Thyroid gland (tissue), 4 donors: ENCODE measurements at places on chromosomes 11 and 22. TPM values are rescaled to one million over a fixed set of nuclear protein-coding genes. Genes with fewer than 3 reads are reported as not detected.

DNA sequence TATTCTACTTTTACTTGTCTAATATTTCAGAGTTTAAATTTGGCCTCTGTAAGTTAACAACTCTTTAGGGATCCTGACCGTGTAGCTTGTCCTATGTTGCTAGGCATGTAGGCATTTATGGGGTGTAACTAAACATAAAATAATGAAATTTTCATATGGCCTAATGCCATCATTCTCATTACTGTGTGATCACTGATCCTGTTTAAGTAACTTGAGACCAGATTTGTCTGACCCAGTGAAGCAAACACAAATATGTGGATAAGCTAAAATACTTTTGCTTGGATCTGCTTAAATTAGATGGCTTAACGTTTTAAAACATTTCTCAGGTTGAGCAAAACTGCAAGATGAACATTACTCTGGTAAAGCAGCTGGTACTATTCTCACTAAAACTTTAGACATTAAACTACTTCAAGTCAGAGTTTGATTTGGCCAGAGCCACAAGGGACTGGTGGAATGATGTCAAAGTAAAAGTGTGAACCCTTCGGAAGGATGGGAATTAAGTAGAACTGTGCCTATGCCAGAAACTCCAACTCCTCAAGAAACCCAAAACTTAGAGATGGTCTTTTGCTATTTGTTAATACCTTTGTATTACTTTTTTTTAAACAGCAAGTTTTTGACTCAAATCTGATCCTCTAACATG, 12.5 kb downstream of the QSER1 start:
- DNase-seq: no peak
- peak overlapping the region; percentile 11 for H3K27ac ChIP-seq
- no peak overlapping the region for H3K4me3 ChIP-seq
- no peaks in the 10 kb centered on the region for H3K36me3 ChIP-seq
- peaks cover 16% of the 10 kb centered on the region for H3K4me1 ChIP-seq

GRCh38 chr11:19646308-19646707, 66.3 kb upstream of the NAV2 start:
- H3K4me1 ChIP-seq: peaks cover 34% of the 10 kb centered on the region
- H3K36me3 ChIP-seq: no peaks in the 10 kb centered on the region
- no peak overlapping the region for H3K27ac ChIP-seq
- DNase-seq: no peak
- no peaks in the 10 kb centered on the region for H3K27me3 ChIP-seq
- H3K4me3 ChIP-seq: no peak overlapping the region

- no peak overlapping the region for H3K4me3 ChIP-seq
- no peak overlapping the region for H3K27ac ChIP-seq
- no peak for DNase-seq
- no peaks in the 10 kb centered on the region for H3K36me3 ChIP-seq
Observed at GRCh38 chr11:71307811-71308645, 55.7 kb upstream of the SHANK2 start.

DNA sequence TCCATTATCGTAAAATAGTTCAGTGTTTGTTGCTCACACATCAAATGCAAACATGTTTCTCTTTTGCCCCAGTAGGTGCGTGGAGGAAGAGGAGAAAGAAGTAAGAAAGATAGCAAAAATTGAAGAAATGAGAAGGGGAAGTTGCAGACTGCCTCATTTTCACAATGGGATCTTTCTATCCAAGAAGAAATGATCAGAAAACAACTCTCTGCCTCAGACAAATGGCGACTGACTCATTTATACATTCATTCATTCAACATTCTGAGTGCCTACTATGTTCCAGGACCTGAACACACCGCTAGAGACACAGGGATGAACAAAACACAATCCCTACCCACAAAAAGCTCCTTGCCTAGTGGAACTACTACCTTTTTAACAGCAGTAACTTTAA, 367 bp downstream of the HPS5 start:
- no peaks in the 10 kb centered on the region for H3K36me3 ChIP-seq
- H3K4me3 ChIP-seq: peak overlapping the region; percentile 91
- peaks cover 32% of the 10 kb centered on the region for H3K4me1 ChIP-seq
- no peak for DNase-seq

DNA sequence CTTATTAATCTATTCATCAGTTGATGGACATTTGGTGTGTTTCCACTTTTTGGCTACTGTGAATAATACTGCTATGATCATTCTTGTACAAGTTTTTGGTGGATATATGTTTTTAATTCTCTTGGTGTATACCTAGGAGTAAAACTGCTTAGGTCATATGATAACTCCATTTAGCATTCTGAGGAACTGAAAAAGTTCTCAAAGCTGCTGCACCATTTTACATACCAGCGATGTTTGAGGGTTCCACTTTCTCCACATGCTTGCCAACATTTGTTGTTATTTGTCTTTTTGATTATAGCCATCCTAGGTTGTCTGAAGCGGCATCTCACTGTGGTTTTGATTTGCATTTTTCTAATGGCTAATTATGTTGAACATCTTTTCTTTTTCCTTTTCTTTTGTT, 4.1 kb upstream of the ACER3 start:
- no peaks in the 10 kb centered on the region for H3K36me3 ChIP-seq
- H3K27ac ChIP-seq: no peak overlapping the region
- DNase-seq: no peak

- no peaks in the 10 kb centered on the region for H3K36me3 ChIP-seq
- no peaks in the 10 kb centered on the region for H3K4me1 ChIP-seq
- no peak for DNase-seq
- no peak overlapping the region for H3K4me3 ChIP-seq
Observed at GRCh38 chr22:25900880-25901279, 158.9 kb downstream of the MYO18B start.

DNA sequence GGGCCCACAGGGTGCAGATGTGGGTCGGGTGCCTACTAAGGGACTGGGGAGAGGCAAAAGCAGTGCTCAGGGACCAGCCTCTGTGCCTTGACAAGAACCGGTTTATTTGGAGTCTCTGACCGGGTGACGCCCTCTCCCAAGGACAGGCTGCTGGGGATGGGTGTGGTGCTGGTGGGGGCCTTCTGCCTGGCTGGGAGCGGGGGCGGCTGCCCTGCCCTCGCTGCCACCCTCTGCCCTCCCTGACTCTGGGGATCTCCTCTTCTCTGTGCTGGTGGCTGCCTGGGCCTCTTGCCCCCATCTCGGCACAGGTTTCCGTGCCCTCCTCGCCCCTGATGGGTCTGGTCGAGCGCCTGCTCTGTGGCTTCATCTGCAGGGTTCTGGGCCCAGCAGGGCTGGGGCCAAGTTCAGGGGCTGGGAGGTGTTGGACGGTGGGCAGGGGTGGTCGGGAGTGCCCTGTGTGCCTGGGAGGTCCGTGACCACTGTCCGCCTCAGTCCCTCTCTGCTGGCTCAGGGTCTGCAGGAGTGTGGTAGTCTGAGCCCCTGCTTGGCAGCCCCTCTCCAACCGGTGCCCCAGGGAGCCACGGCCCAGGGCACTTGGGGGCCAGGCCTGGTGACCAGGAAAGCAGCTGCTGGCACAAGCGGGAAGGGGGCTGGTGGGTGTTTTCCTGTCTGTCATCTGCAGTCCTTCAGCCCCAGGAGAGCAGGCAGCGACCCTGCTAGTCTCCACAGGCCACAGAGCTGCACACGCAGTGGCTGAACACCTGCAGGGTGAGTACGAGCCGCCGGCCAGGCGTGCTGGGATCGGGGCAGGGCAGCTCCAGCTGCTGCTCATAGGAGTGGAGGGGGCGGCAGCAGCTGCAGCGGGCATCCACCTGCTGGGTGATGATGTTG, 23.5 kb downstream of the MUC6 start:
- no peaks in the 10 kb centered on the region for H3K4me1 ChIP-seq
- no peaks in the 10 kb centered on the region for H3K27me3 ChIP-seq
- no peak for DNase-seq
- H3K4me3 ChIP-seq: no peak overlapping the region

The EHF gene
- total RNA-seq: 11.3 TPM

The TMA7B gene
- not detected for total RNA-seq

The ACCS gene
- 23.2 TPM for total RNA-seq
